ENCODE measurements at places on chromosomes 13 and 19.

DNA sequence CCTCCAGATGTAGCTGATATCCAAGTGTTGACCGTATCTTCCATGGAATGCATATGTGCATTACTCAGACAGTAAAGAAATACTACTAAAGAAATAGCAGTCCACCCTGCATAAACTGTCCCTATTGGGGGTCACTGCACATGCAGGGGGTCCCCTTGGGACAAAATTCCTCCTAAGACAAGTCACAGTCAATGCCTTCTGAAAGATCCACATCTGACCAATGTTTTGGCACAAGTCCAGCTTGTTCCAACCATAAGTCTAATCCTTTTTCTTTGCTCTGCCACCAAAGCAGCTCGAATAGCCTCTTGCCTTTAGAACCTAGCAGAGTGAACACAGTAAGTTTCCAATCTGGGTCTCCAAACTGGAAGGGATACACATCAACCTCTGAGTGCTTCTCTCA, 87.9 kb downstream of the DIAPH3 start:
- DNase-seq, result no peak

GRCh38 chr19:55116859-55117662, at the start of gene PPP1R12C:
Gene PPP1R12C, minus strand, starts transcription at chr19:55117637. Its CDS starts 94 bp downstream, at chr19:55117543.
- no peak for DNase-seq

DNA sequence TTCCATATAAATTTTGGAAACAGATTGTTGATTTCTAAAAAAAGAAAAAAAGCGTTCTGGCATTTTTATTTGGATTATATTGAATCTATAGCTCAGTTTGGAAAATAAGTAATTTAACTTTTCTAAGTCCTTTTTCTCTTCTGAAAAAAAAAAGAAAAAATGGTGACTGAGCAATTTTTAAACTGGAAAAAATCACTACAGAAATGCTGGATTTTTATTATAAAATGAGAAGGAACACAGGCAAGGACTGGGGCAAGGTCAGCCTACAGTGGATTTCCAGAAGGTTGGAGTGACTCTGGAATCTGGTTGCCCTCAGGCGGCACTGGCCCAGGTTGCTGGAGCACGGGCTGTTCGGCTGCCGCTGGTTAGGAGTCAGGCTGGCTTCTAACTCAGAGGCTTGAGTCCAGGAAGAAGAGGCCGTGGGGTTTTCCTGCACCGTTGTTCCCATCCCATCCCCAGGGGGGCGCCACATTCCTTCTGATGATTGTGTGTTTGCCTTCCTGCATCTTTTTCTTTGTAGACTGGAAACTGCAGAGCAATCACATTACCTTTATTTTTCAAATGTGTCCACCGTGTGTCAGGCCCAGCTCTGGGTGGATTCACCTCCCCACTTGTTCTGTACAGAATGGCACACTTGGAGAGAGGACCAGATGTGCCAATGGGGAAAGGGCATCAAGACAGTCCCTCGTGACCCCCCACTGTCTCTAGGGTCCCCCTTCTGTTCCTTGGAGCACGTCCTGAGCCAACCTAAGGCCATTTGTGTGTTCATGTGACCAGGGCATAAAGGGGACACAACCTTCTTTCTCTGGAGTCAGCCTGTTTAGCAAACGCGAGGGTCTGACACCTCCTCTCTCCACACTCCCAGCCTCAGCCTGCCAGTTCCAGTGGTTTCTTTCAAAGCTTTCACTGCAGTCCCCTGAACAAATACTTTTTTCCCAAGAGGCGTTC, 44.5 kb upstream of the GTF3A start:
- no peak for DNase-seq

GRCh38 chr13:102591988-102592781, 4.6 kb upstream of the TPP2 start:
- peak; percentile 24 for DNase-seq

DNA sequence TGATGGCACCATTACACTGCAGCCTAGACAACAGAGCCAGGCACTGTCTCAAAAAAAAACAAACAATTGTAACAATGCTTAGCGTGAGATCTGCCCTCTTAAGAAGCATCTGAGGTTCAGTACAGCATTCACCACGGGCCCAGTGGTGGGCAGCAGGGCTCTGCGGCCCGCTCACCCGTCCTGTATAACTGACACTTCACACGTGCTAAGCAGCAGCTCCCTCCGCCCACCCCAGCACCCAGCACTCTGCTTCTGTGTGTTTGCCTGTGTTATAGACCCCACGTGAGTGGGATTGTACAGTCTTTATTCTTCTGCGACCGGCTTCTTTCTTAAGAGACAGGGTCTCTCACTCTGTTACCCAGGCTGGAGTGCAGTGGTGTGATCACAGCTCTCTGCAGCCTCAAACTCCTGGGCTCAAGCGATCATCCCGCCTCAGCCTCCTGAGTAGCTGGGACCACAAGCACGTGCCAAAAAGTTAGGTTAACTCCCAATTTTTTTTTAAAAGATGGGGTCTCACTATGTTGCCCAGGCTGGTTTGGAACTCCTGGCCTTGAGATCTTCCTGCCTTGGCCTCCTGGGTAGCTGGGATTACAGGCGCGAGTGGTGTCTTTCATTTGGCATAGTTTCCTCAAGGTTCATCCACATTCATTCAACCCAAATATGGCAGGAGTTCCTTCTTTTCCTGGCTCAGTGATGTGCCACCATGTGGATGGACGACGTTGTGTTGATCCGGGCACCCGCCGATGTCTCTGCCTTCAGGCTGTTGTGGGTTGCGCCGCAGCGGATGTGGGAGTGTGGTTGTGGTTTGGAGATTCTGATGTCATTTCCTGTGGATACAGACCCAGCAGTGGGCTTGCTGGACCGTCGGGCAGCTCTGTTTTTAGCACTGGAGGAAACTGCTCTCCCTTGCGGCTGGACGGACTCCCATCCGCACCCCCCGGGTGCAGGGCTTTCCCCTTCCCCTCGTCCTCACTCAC, 170.0 kb downstream of the KDM4B start:
- DNase-seq, result peak; percentile 38

DNA sequence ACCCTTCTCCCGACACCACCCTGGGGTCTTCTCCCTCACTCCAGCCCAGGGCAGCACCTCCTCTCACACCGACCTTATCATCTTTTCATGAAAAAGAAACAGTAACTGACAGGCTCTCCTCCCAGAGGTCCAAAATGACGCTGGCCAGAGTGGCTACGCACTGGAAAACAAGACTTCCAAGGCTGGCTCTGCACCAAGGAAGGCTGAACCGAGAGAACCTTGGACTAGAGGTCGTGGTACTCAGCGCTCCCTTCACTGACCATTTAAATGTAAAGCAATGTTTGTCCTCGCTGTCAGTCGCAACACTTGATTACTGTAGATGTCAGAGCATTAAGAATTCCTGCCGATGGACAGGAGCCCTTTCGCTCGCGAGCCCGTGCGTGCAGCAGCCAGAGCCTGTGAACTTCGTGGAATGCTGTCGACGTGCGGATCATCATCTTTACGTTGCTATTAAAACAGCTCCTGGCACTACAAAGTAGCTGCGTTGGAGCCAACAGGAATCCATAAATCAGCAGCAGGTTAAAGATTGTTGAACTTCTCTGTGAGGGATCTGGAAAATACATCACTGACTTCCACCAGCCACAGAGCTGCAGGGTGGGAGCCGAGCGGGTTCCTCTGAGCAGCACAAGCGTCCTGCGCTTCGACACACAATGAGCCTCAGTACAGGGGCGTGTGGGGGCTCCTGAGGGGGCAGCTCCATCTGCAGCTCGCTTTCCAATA, 125.5 kb upstream of the MCF2L start:
- DNase-seq, result no peak

GRCh38 chr19:16180611-16181010, 4.6 kb upstream of the FAM32A start:
- peak; percentile 54 for DNase-seq

GRCh38 chr19:2282062-2282861, at the start of gene PEAK3:
Gene PEAK3, minus strand, starts transcription at chr19:2282175. Its CDS starts 1,244 bp downstream, at chr19:2280931.
- no peak for DNase-seq

GRCh38 chr13:62598708-62599107, 1183.1 kb upstream of the PCDH20 start:
- DNase-seq, result no peak

GRCh38 chr13:44263751-44264620, 109.6 kb upstream of the SERP2 start:
- DNase-seq, result peak; percentile 29

- DNase-seq, result no peak
Measured at GRCh38 chr19:15368798-15369593, 10.6 kb downstream of the AKAP8 start.

DNA sequence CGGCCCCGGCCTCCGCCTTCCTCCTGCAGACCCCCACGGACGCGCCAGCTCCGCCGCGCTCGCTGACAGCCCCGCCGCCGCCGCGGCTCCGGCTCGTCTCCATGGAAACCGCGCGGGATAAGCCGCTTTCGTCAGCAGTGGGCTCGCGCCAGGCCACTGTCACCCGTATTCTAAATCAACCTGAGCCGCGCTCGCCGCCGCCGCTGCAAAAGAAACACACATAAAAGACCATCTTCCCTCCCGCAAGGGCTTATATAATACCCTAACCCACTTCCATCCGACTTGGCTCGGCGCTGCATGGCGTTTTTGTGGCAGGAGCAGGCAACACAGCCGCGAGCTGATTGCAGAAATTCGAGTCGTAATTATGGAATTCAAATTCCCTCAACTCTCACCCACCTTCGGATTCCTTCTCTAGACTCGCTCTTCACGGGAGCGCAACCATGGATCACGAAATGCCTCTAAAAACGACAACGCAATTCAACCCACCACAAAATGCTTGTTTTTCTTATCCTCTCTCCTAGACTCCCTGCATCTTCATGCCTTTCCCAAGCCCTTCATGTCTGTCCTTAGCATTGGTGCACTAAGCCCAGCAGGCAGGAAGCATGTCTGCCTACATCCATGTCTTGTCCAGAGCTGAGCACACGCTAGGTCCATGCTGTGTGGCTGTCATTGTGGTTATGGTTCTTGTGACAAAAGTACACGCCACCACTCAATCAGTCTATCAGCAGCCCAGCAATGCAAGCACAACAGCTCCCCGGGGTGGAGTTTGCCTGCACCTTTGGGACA, at the start of gene AMER2:
TSS of gene AMER2 (minus strand) at position 772 of the 786 bp plus-strand sequence. CDS start at position 103, 669 bp downstream.
- no peak for DNase-seq

GRCh38 chr19:22052644-22053013, 345 bp downstream of the ZNF257 start:
- DNase-seq, result no peak

DNA sequence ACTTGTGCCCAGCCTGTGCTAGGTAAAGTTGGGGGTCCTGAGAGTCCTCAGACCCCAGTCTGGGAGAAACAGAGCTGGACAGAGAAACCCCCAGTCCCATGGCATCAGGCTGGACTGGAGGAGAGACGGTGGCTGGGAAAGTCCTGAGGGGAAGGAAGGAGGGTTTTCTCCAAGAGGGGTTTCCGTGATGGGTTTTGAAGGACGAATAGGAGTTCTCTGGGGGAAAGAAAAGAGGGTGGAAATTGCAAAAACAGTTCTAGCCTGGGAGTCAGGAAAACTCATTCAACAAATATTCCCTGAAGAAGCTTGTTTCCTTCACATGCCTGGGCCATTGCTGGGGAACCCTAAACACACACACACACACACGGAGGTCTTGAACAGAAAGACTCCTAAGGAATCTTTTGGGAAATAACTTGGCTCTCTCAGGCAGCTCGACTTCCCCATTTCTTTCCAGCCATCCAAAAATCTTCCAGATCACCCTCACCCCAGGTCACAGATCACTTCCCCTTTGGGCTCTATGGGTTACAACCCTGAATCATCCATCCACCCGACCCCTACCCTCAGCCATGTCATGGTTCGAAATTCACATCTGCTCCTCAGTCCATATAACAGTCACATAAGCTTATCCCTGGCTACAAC, 47.5 kb downstream of the COLGALT1 start:
- no peak for DNase-seq

DNA sequence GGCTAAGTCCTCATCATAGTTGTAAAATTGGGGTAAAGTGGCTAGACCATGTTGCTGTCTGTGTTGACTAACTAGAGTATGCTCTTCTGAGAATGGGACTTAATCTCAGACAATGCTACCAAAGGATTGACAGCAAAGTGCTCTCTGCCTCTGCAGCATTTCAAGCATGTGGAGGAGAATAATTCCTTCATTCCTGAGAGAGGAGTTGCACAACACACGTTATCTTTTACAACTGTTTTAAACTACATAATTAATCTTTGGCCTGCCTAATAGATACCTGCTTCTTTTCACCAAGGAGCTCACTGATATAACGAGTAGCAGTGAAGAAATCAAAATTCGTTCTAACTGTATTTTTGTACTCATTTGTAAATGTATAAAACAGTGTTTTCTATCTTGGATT, 2172.2 kb downstream of the PCDH9 start:
- no peak for DNase-seq

GRCh38 chr13:113029487-113030258, 60.7 kb downstream of the MCF2L start:
- DNase-seq, result no peak

- DNase-seq, result no peak
Measured at GRCh38 chr13:21034603-21035191, 26.7 kb downstream of the LATS2 start.

DNA sequence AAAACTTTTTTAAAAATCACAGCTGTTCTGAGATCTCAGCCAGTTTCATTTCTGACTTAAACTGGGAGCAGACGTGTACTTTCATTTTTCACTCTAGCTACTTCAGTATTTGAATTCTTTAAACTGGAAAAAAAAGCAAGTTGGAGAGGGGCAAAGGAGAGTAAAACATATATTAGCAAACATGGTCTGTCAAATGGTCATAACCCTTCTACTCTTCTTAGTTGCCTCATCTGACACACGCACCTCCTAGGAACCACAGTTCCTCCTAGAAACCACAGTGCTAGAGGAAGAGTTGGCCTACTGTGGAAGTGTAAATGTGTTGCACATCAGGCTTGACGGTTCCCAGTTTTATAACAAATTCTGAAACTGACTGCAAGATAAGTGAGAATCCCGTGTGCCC, 47.2 kb downstream of the TM9SF2 start:
- DNase-seq, result no peak

DNA sequence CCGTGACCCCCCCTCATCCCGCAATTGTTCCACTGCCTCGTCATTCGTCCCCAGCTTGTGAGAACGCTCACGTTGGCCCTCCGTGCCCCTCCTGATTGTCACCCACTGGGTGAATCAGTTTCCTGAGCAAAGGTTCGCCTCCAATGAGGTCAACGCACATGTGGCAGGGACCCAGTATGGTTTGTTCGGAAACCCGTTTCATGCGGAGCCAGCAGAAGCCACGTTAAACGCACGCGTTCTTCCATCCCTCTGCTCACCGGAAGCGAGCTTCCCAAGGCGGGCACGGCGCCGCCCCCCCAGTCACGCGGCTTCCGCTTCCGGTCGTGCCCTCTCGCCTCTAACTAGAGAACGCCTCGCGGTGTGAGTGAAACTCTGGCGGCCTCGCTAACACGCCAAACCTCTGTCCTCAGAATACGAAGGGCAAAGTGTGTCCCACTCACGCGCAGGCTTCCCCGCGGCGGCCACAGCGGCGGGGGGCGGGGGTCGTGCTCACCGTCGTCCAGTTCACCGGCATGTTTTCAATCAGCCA, 18.0 kb upstream of the CFAP97D2 start:
- DNase-seq, result no peak

GRCh38 chr19:47093841-47094240, 19.7 kb downstream of the ZC3H4 start:
- no peak for DNase-seq

GRCh38 chr13:107450931-107451330, 764.4 kb downstream of the LIG4 start:
- peak; percentile 97 for DNase-seq

GRCh38 chr13:99053636-99054233, 75.9 kb upstream of the DOCK9 start:
- no peak for DNase-seq
